ENCODE measurements at places on chromosomes 12 and 14. TPM values are rescaled to one million over a fixed set of nuclear protein-coding genes. Genes with fewer than 3 reads are reported as not detected.

The MFAP5 gene
- total RNA-seq: 0.85 TPM

The IL26 gene
- total RNA-seq: not detected

The ADSS1 gene
- total RNA-seq: 0.87 TPM

The VDR gene
- 2.9 TPM for total RNA-seq

The ABCC9 gene
- 1.7 TPM for total RNA-seq

- DNase-seq: no peak
Observed at GRCh38 chr12:69679119-69679518, 20.0 kb downstream of the BEST3 start.

DNA sequence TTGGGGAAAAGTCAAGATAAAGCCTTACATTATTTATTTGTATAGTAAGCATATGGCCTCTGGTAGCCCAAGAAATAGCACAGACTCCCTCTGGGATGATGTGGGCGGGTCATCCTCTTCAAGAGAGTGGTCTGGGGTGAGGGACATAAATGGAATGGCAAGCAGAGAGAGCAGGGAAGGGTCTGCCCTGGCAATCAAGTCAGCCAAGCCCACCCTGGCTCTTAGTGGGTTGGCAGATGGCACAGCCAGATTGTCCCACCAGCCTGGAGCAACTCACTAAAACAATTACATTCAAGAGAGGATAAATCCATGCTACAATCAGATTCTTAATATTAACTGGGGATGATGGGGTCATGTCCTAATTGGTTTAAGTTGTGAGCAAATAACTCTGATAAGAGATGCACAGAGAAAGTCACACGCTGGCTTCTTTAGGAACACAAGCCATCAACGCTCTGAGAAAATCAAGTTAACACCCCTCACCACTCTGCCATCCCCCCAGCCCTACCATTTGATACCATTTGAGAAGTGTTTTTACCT is 2.8 kb upstream of the PELI2 start:
- DNase-seq: no peak

DNA sequence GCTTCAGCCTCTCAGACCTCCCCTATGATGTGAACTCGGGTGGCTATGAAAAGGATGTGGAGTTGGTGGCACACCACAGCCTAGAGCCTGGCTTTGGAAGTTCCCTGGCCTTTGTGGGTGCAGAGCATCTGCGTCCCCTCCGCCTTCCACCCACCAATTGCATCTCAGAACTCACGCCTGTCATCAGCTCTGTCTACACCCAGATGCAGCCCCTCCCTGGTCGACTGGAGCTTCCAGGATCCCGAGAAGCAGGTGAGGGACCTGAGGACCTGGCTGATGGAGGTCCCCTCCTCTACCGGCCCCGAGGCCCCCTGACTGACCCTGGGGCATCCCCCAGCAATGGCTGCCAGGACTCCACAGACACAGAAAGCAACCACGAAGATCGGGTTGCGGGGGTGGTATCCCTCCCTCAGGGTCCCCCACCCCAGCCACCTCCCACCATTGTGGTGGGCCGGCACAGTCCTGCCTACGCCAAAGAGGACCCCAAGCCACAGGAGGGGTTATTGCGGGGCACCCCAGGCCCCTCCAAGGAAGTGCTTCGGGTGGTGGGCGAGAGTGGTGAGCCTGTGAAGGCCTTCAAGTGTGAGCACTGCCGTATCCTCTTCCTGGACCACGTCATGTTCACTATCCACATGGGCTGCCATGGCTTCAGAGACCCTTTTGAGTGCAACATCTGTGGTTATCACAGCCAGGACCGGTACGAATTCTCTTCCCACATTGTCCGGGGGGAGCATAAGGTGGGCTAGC is 7.0 kb upstream of the RPS26 start:
- DNase-seq: no peak

GRCh38 chr12:28088566-28089272 is 101.5 kb upstream of the CCDC91 start:
- peak; percentile 27 for DNase-seq

- no peak for DNase-seq
Observed at GRCh38 chr14:71449316-71450055, 482.7 kb upstream of the RGS6 start.

GRCh38 chr12:76679778-76680177 is 84.1 kb upstream of the ZDHHC17 start:
- no peak for DNase-seq

DNA sequence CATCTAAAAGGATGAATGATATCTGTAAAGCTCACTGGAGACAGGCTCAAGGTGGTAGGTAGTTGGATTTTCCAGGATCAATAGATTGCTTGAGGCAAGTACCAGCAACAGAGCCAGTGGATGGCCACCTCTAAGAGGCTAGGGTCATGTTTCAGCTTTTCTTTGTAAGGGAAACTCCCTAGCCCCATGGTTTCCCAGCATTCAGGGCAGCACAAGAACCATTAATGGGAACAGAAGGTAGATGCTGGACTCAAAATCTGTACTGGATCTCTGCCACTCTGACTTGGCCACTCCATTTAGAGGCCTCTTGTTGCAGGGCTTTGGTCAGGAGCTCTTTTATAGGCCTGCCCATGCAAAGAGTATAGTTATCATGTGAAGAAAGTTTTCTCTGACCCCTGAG is 76.1 kb upstream of the DYRK2 start:
- peak; percentile 33 for DNase-seq

DNA sequence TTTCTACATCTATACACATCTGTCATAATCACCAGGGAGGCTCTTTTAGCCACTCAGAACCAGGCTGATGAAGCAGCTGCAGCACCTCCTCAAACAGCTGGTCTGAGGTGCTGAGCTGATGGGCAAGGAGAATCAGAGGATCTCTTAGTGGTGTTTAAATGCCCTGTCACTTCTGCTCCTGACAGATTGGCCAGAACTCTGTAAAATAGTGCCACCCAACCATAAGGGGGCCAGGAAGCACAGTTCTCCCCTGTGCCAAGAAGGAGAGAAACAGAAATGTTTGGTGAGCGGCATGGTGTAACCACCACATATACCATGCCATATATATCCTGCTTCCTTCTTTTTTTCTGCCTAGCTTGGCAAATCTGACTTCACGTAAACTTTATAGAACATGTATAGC is 12.8 kb downstream of the SOCS2 start:
- no peak for DNase-seq

- DNase-seq: no peak
Observed at GRCh38 chr14:103384450-103385151, 614 bp upstream of the MARK3 start.

DNA sequence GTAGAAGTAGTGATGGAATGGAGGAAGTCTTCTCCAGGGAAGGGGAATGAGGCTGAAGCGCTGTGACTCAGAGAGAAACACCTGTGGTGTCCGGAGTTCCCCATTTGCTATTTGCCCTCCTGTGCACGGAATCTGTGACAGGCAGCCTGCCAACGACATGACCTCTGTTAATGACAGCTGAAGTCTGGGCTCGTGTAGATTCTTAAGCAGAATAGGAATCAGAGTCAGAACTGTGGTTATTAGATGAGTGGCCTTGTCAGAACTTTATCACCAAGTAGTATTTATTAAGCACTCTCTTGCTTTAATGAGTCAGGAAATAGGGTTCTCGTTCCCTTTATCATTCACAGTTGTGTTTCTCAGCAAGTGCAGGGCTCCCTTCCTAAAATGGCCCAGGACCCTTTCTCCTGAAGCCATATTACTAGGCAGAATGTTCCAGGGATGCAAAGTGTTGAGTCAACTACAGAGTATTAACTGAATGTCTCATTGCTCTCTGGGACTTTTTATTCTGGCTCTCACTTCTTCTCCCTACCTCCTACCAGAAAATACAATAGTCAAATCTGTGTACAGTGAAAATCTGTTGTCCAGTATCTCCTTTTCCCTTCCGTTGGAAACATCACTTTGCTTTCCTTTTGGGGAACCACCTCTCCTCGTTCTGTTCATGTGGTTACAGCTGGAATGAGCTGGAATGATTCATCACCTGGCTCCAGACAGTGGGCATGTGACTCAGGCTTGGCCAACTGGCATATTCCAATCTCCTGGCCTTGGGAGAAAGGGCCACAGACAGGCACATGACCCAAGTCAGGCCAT is 77.8 kb upstream of the MAX start:
- DNase-seq: peak; percentile 96

DNA sequence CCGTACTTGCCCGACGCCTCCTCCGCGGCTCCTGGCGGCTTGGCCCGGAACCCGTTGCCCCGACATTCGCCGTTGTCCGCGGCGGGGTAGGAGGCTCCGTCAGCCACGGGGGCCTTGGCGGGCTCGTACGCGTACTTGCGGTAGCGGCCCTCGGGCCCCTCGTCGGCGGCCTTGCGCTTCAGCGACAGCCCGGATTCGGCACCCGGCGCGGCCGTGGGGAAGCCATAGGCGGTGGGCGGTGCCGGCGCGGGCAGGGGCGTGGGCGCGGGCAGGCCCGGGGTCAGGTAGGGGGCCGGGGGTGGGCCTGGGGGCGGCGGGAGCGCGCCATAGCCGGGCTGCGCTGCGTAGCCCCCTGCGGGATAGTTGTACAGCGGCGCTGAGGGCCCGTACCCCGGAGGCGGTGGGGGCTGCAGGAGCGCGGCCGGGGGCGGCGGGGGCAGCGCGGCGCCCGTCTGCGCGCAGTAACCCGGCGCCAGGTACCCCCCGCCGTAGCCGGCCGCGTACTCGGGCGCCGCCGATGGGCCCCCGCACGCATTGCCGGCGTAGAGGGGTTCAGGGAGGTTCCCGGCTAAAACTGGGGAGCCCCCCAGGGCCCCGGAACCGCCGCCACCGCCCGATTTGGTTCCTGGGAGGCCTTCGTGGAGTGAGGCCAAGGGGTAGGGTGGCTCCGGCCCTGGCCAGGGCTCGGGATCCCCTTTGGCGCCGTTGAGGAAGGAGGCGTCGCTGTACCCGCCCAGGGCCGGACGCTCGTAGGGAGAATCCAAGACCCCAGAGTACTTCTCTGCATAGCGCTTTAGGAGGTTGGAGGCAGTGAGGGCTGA is 26.9 kb downstream of the FIGNL2 start:
- no peak for DNase-seq

- DNase-seq: no peak
Observed at GRCh38 chr12:57231276-57232021, 1.9 kb downstream of the SHMT2 start.

DNA sequence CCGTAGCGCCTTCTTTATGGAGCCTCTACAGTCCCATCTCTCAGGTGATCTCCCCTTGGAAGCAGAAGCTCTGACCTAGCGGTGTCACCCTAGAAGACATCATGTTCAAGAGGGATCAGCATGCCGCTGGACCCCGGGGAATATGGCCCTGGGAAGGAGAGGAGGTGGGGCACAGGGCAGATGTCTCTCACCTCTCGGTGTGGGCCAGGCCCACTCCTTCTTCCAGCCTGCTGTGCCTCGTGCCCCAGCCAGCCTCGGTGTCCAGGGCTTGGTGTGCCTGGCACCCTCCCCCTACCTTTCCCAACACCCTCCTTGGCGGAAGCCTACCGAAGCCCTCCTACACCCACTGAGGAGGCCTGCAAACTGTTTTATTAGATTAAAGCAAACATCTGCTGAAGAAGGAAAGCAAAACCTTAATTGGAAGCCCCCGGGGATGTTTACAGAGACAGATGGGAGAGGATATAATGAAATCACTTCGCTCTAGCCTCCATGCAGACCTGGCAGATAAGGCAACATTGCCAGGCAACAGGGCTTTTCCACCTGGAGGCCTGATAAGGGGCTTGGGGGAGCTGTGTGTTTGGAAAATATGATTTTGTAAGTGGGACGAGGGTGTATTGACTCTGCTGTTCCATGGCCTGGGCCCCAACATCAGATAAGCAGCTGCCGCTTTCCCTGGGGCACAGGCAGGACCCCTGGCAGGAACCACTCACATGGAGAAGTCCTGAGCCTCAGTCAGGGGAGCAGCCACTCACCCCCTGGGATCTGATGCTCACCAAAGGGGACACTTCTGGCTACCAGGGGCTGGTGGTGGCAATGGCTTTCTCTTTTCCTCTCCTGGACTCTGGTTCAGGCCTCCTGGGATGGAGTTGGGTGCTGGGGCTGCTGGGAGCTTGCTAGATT is 5.7 kb upstream of the CHGA start:
- no peak for DNase-seq

DNA sequence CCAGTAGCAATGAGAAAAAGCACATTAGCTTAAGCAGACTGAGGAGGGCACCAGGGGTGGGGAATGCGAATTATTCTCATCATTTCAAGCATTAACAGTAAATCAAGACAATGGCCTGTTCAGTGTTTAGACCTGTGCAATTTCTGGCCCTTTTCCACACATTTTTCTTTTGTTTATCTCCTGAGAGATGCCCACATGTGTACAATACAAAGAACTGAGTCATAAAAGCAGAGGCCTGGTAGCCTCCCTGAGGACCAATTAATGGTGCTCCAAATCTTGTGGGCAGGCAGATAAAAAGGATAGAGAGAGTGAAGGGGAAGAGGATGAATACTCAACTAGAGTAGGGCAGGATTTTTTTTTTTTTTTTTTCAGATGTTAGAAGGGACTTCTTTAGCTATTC is 480.8 kb downstream of the RERGL start:
- peak; percentile 18 for DNase-seq

- DNase-seq: no peak
Observed at GRCh38 chr12:4266990-4267389, 6.6 kb upstream of the CCND2 start.

DNA sequence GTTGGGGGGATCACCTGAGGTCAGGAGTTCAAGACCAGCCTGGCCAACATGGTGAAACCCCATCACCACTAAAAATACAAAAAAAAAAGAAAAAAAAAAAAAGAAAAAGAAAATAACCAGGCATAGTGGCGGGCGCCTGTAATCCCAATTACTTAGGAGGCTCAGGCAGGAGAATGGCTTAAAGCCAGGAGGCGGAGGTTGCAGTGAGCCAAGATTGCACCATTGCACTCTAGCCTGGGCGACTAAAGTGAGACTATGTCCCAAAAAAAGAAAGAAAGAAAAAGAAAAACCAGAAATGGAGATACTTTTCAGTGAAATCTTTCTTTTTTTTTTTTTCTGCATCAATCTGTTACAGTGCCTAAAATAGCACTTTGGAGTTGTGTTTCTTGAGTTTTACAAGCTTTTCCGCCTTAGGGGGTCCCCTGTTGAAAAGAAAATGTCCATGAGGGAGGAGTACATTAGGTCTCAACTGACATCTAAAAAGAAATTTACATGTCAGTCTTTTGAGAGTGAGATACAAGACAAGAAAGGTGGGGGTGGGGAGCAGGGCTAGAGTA is 82.9 kb upstream of the VASH1 start:
- DNase-seq: no peak

DNA sequence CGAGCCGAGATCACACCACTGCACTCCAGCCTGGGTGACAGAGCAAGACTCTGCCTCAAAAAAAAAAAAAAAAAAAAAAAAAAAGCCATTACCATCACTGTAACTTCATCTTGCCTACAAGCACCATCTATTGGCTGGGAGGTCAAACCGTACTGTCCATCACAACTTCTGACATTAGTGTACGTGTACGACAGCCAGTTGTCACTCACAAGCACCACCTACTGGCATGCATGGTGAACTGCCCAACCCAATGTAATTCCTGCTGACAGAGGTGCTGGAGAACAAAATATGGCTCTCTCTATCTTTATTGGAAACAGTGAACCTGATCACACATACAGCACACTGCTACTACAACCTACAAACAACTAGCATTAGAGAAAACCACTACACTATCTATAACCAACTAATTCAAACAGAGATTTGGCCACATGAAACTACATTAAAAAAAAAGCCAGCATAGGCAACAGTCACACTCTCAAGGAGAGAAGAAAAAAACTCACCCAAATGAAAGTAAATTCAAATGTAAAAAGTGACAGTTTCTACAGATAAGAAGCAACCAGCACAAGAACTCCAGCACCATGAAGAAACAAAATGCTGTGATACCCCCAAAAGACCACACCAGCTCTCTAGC is 82.3 kb downstream of the PUS7L start:
- DNase-seq: peak; percentile 10

GRCh38 chr14:49945448-49946319 is 52.8 kb downstream of the ARF6 start:
- DNase-seq: no peak

Measured in renal cortical epithelial cell (primary cell).